Activated effector memory CD4-positive, alpha-beta T cell treated with anti-CD3 and anti-CD28 coated beads, Interleukin-2, amount 50 U/mL, for 16 hours (primary cell): ENCODE measurements at places on chromosomes 4 and X.

- no peak for DNase-seq
Observed at GRCh38 chr4:173509036-173510001, 20.7 kb downstream of the HAND2 start.

GRCh38 chr4:47017494-47017893 lies 13.9 kb upstream of the GABRB1 start:
- DNase-seq: no peak

DNA sequence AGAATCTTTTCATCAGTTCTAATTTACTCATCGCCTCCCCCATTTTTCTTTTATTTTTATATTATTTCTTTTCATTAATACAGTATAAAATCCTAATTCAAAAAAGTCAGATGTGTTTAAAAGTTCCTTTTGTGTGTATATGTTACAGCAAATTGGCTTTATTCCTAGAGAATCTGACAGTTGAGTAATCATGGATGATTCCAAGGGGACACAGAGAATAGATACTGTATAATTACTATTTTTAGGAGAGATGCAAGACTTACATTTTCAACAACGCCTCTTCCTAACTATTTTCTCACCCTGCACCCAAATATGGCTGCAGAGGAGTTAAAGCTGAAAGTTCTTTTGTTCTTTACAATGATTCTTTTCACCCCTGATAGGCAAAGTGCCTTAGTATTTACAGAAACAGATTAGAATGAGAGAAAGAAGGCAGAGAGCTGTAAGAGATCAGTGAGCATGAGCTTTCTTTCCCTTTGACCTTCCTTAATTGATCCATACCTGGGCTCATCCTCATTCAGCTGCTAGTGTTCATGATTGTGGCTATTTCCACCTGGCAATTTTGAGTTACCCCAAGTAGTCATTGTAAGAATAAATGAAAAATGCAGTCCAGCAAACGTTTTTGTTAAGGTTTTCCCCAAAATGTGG lies 210.8 kb downstream of the SLC4A4 start:
- no peak for DNase-seq

DNA sequence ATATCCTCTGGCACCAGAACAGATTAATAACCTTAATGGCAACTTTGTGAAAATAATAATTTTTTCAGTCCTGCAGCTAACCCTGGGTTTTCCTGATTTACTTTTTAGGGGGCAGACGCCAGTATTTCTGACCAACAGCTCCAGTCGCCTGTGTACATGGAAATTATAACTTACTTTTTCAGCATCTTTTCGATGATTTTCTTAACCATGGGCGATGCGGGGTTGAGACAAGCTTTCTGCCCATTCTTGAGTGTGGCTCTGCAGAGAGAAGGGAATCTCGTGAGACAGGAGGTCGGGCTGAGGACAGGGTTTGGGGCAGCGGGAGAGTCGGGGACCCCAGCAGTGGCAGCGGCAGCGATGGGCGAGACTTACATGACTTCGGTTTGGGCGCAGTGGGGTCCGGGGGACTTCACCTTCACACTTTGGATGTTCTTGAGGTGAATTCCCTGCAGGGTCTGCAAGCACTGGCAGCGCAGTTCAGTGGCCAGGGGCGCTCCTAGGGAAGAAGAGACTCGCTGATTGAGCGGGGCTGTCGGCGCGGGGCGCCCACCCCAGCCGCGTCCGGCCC lies 484 bp downstream of the CXCL2 start:
- no peak for DNase-seq

DNA sequence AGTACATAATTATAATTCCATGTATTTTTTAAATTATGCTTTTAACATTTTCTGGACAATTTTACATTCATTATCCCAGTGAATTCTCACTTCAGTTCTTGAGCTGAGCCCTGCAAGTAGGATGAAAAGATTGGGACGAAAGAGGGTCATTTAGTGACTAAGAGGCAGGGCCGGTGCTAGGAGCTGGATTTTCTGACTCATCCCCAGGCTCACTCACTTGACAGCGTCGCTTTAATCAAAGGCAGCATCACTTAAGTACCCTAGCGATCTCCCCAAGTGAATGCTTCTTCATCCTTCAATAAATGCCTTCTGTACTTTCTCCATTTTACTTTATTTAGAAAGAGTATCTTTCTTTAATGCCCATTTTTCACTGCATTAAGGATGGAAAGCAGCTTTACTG lies 263.6 kb downstream of the HS3ST1 start:
- no peak for DNase-seq

- no peak for DNase-seq
Observed at GRCh38 chrX:10030570-10030969, 63.4 kb downstream of the CLDN34 start.

- no peak for DNase-seq
Observed at GRCh38 chr4:176902710-176903323, 110.1 kb upstream of the VEGFC start.

- no peak for DNase-seq
Observed at GRCh38 chr4:56375458-56375857, 11.8 kb downstream of the AASDH start.

GRCh38 chr4:8050555-8051206 lies 107.9 kb downstream of the ABLIM2 start:
- DNase-seq: no peak

DNA sequence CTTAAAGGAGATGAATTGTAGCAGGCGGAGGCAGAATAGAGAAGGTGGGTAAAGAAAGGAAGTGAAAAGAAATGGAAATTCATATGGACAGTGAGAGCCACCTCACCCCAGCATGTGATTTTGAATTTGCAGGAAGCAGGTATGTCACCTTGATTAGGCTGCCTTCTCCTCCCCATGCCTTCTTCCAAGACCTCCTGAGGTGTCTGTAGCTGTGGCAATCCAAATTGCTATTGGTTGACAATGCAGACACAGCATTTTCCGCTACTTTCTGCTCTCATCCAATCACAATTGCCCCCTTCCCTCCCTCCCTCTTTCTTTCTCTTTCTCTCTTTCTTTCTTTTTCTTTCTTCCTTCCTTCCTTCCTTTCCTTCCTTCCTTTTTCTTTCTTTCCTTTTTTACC lies 38.5 kb downstream of the RAB33B start:
- no peak for DNase-seq

DNA sequence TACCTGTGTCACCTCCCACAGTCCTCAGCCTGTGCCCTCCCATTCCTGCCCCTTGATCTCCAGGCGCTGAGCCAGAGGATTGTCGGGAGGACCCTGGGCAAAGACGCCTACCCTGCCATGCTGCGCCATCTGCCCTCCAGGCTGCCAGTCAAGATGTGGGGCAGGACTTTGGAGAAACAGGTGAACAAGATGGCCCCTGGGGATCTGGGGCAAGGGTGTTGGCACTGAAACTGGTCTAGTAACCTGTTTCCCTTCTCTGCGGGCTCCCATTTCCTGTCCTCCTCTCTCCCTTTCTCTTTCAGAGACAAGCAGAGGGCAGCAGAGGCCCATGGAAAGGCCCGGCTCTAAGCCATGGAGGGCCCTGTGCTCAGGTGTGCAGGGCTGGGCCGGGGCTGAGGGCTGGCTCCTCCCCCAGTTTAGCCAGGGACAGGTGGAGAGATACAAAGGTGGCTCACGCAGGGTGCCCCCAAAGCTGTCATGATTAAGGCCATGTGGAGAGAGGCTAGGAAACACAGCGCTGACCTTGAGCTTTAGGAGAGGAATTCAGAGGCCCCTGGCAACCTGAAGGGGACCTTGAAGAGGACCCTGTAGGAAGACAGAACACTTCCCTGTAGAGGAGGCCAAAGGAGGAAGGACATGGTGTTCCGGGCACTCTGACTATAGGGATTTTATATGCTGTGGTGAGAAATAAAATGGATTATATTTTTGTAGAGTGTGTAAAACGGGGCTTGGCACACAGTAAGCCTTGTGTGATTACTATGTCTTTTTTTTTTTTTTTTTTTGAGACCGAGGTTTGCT lies at the start of gene GLOD5:
Gene GLOD5, plus strand, starts transcription at position 74 of the 798 bp plus-strand sequence. Its CDS starts 44 bp downstream, at position 118.
- DNase-seq: no peak

DNA sequence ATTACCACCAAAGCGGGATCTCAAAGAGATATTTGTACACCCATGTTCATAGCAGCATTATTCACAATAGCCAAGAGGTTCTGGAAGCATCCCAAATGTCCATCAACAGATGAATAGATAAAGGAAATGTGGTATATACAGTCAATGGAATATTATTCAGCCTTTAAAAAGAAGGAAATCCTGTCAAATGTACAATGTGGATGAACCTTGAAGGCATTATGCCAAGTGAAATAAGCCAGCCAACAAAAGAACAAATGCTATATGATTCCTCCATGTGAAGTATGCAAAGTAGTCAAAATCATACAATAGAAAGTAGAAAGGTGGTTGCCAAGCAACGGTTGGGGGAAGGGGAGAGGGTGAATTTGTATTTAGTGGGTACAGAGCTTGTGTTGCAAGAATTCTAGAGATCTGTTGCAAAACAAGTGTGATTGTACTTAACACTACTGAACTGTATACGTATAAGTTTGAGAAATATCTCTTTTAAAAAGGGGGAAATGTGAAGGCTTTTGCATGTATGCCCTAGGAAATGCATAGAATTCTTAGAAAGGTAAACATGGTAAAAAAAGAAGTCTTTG lies 5.0 kb upstream of the ZRSR2 start:
- no peak for DNase-seq

DNA sequence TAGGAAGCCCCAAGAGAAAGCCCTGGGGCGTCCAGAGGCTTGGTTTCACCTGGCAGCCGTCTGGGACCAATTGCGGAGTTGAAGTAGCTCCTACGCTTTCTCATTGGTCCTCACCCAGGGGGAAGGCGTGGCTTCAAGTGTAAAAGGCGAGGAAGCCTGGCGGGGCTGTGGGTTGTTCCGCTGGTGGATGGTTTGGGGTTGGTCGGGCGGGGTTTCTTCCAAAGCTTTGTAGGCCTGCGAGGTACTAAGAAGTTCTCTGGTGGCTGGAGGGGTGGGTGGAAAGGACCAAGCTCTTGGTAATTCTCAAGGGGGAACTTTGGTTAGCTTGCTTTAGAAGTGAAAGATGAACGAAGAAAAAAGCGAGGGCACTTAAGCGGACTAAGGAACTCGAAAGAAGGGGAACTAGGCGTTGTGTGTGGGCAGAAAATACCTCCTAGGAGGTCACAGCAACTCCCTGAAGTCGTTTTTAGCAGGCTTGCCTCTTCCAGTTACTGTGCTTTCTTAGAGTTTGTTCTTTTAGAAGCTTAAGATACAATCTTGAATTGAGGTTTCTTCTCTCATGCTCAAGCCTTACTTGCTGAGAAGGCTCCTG lies 36.6 kb downstream of the CCNG2 start:
- DNase-seq: peak; percentile 90

GRCh38 chr4:135508006-135508714 lies 1306.6 kb upstream of the PABPC4L start:
- no peak for DNase-seq

DNA sequence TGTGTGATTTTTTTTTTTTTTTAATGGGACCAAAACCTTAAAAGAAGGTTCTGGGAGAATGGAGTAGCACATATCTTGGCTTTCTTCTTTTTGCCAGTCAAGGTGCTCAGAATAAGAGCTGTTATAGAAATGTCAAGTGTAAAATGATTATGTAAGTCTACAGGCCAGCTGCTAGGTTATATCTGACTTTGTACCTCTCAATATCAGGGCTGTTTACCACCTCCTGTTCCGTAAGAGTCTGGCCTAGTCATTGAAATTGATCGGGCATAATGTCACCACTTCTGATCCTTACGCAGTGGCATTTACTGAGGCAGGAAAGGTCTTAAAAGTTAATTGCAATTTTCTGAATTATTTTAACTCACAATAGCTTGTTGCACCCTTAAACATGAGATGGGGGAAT lies 41.1 kb downstream of the LIMCH1 start:
- no peak for DNase-seq

GRCh38 chr4:76195326-76195725 lies 18.3 kb downstream of the SCARB2 start:
- no peak for DNase-seq

DNA sequence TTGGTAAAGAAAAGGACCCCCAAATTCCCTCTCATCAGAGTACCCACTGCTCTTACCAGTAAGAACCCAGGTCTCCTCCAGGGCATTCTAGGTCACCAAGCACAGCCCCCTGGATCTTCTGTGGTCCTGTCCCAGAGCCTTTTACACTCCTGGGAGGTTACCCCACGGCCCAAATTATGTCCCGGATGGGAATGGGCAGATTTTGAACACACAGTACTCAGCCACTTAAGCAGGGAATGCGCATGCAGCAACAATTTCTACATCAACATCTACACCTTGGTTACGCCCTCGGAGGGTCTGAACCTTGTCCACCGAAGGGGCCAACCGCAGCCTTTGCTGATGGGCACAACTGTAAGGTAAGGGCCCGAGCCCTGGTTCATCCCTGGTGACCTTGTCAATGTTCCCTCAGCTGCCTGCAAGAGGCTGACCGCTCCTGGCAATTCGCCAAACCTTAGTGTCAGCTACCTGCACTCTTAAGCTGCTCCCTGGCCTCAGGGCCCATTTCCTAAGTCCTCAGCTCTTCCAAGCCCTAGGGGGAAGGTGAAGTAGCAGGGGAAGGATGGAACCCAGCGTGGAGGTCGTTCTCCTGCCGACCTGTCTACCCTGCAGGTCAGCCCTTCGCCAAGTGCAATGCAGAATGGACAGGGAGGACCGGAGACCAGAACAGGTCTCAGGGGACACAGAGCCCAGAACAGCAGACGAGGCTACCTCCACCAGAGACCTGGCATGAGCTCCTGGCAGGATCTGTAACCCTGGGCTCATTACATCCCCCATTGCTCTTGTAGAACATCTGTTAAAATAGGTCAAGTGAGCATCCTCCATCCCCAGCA lies 5.9 kb downstream of the TIMP1 start:
- DNase-seq: no peak
